ENCODE measurements at places on chromosomes 5 and 9. TPM values are rescaled to one million over a fixed set of nuclear protein-coding genes. Genes with fewer than 3 reads are reported as not detected.

FNIP1 gene
- total RNA-seq = 49.6 TPM

PAPPA gene
- not detected for total RNA-seq

FOXD4L5 gene
- total RNA-seq = not detected

ELP1 gene
- total RNA-seq = 28.2 TPM

DNA sequence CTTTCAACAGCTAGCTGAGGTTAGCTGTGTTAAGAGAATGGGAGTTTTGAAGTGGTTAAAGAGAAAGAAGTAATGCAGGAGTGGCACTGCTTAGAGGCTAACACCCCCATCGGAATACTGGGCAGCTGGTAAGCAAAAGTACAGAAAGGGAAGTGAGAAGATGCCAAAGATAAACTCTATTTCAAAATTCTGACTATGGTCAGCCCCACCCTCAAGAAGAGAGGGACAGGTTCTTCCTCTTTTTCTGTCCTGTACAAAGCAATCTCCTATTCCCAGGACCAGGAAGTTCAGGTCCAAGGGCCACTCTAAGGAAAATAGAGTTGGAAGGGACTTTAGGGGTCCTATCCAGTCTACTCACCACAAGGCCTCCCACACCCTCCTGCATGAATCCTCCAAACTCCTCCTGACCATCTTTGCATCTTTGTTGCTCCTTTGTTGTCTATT lies 45.9 kb upstream of the JAK2 start:
- DNase-seq = peak; percentile 38

GRCh38 chr9:107060062-107060461 lies 197.1 kb downstream of the ZNF462 start:
- no peak for DNase-seq

Data from natural killer cell (primary cell).